ENCODE measurements at places on chromosomes 12 and 14.
A peak's percentile ranks its signal among the peaks of the same experiment; 100 is the strongest.

DNA sequence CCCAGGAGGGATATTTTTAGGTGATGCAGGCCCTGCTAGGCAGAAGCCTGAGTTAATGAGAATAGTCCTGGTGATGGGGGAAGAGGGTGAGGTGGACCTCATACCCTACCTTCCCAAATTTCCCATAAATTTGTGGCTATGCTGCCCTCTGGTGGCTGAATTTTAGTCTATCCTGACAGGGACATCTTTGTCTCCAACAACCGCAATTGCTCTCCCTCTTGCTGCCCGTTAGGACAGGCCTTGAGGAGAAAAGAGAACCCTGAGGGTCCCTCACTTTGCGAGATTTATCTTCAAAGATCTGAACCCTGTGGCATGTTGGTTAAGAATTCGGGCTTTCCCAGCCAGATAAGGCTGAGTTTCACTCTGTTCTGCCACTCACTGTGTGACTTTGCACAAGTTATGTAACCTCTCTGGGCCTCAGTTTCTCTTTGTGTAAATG lies 9.8 kb upstream of the ZNF385A start:
- peak; percentile 35 for DNase-seq

DNA sequence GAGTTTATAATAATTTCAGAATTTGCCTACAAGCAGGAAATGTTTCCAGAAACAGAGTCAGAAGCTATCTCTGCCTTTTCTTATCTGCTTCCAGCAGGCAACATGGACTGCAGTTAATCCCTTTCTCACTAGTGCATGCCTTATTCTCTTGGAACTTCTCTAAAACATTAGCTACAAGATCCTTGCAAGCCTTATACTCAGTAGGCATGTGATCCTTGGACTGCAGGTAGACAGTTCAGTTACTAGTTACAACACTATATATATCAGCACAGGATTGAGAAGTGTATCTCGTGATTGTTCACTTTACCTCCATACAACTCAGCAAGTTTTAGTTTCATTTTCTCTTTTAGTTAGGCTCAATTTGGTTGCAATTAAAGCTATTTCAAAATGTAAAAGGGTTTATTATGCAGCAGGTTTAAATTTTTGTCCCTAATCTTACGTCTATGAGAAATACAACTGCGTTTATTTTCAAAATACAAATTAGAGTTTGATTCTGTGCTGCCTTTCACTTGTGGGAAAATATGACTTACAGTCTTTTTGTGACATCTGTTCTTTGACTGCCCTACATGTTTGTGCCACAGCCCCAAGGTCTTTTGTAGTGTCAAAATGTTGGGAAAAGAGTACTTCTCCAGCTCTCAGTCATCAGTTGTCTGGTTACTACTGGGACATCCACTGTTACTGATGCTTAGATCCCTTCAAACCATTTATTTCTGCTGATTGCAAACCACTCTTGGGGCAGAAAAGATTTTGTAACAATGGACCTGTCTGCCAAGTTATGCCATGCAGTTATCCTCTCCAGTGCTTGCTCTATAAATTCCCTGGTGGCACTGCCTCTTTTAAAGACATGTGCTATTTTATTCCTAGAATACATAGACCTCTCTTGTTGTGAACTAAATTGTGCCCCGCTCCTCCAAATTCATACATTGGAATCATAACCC lies 709.0 kb upstream of the FOXG1 start:
- no peak for DNase-seq

DNA sequence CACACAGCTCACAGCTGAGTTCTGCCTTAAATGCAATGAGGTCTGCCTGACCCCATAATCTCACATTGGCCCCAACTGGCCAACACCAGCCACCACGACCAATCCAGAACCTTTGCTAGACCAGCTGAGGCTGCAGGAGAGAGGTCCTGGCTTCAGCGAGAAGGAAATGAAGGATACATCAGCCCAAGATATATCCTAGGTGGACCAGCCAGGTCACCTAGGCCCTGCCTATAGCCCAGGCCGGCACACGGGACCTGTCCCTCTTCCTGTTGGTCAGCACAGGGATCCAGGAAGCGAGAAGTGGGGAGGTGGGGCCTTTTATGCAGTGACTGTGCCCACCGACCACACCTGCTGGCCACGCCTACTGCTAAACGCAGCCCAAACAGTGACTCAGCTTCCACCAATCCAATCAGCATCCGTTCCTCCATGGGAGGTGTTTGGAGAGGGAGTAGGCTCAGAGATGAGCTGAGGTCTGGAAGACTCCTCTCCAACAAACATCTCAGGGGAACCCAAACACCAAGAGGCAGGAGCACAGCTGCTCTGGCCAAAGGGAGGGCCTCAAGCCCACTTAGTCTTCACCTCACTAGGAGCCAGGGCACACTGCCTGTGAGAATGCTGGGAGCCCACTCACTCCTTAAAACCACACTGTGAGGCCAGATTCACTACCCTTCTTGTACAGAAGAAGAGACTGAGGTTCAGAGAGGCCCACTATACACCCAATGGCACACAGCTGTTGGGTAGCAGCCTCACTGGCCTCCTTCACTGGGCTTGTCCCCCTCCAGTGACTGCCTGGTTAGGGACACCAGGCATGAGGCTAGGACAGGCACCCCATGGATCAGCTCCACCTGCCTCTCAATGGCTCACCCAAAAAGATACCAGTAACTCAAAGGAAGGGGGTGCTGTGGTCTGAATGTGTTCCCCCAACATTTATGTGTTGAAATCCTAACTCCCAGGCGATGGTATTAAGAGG lies 51.3 kb upstream of the PPP2R5C start:
- no peak for DNase-seq

GRCh38 chr14:51657762-51658161 lies 6.1 kb downstream of the FRMD6 start:
- DNase-seq = no peak
